ENCODE measurements at places on chromosomes 7 and 10.

DNA sequence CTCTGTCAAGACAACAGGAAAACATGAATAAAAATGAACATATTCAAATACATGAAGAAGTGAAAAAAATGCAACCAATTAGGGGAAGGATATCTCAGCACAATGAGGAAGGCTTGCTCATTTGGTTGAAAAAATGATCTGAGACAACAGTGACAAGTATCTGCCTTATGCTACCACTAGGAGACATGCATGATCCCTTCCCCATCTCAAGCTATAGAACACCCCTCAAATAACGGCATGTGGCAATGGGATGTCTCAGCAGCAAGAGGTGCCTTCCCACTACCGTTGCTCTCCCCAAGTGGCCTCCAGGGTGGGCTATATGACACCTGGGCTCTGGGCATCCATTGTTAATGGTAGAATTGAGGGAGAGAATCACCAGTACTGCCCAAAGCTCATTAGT is 98.1 kb upstream of the RSU1 start:
- DNase-seq: no peak

GRCh38 chr7:69843653-69844052 is 245.4 kb downstream of the AUTS2 start:
- no peak for DNase-seq

DNA sequence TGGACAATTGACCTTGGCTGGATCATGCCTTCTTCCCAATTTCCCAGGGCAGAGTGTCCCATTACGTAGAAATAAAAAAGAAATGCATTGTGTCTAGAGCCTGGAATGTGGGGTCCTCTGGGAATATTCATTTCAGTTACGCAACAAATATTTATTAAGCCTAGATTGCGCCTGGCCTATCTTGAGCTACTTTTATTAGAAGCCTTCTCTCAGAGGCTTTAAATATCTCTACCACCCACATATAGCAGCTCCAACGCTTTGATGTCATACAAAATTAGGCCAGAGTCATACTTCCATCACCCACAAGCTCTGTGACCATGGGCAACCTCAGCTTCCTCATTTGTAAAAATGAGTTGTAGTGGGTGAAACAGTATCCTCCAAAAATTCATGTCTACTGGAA is 24.9 kb upstream of the CARD11 start:
- DNase-seq: no peak

DNA sequence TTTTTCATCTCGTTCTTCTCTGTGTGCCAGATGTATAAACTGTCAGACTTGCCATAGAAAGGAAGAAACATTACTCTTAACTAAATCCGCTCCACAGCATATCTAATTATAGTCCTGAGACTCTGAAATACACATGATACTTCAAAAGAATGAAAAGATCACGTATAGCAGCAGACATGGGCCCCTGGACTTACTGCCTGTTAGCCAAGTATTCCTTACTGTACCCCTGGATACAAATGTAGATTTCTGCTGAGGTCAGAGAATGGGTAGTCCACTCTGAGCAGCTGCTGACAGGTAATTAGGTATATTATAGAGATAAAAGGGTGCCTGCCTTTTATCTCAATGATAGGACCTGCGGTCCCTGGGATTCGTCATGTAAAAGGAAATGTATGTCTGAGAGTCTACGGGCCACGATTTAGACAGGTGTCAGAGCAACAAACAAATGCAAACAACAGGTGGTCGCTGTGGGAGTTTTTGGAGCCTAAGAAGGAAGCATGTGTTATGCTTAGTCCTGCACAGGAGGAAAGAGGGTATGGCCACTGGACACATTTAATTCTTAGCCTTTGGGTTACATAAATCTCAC is 69.4 kb downstream of the VOPP1 start:
- DNase-seq: no peak

DNA sequence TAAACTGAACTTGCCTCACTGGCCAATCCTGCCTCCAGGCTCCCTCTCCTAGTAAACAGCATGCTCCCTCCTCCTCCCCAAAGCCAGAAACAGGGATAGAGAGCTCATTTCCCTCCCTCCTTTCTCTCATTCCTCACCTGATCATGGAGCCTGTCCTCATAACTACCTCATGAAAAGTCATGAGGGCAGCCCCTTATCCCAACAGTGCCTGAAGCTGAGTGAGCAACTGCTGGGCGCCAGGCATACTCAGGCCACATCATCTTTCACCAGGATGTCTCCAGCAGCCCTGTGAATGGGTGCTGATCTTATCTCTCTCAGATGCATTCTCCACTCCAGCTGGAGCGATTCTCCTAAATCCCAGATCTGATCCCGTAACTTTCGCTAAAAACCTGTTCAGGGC is 307.2 kb downstream of the PRPF18 start:
- DNase-seq: no peak

DNA sequence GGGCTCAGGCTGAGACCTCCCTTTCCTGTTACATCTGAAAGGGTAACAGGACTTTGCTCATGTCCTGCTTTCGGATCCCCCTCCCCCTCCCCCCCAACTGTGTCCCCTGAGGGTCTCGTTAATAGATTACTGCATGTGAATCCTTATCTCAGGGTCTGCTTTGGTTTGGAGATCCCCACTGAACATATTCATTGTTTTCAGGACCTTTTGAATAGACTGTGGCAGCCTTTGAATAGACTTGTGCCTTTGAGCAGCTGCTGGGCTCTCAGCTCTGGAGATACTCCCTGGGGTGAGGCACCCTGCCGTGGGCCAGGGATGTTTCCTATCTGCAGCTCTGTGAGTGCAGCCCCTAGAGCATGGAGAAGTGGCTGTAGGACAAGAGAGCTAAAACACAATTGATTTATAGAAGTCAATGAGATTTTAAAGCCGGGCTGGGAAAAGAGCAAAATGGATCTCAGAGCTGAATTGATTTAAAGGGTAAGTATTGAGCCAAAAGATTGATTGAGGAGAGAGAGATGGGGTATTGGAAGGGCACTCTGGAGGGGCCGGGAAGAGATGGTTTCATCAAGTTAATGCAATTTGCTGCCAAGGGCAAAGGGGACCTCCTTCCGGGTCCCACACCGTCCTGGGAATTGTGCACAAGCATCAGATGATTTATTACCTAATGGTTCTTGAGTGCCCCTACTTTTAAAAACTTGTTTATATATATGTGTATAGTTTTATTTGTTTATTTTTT is 9.9 kb downstream of the ARHGAP22 start:
- no peak for DNase-seq

- no peak for DNase-seq
These were observed 40.9 kb downstream of the ANTXRL start for GRCh38 chr10:46327685-46328084.

- DNase-seq: no peak
These were observed 31.3 kb upstream of the SHH start for GRCh38 chr7:155843426-155844018.

GRCh38 chr7:7099584-7100014 is 82.7 kb upstream of the C1GALT1 start:
- no peak for DNase-seq

DNA sequence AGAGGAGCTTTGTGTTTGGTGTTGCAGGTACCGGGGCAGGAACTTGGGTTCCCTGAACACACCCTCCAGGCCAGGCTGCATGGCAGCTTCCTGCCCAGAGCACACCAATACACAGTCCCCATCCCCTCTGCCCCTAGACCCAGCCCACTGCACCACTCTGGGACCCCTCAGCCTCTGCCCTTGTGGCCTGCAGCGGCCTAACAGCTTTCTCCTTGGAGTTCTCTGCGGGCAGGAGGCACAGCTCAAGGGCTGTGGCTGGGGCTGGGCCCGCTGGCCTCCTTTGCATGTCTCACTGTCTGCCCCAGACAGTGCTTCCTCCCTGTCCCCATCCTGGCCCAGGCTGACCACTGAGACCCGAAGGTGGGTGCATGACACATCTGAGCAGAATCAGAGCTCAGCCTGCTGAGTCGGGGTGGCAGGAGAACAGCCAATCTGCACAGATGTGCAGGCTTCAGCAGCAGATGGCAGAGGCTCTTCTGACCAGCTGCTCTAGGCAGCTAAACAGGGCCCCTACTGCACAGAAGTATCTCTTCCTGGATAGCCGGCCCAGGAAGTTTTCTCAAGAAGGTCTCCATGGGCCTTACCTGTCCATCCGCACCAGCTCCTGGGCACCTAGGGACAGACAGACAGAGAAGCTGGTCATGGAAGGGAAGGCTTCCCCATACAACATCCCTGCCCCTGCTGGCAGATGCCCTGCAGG is 20.8 kb downstream of the VSIR start:
- DNase-seq: no peak

DNA sequence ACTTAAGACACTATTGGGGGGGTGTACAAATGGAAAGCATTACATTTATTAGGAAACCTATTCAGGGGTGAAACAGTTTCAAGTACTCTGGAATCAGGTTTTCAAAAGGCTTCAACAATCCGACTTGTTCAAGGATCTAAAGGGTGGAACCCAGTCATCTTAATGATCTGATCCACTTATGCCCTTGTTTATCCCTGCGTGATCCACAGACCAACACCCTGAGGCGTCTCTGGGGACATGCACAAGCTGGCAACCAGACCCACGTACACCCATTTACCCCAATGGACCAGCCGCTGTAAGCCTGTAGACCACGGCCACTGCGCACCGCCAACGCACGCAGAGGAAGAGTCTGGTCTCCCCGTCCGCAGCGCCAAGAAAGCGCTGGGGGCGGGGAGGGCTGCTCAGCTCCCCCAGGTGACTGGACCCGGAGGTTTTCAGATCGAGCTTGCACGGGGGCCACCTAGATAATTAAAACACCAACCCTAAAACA is 13.4 kb downstream of the HNRNPF start:
- no peak for DNase-seq

Measured in stimulated activated CD8-positive, alpha-beta memory T cell treated with anti-CD3 and anti-CD28 coated beads, Interleukin-4, amount 100 ng/mL, for 1 hour (primary cell).